ENCODE measurements at places on chromosomes 12 and 14.

DNA sequence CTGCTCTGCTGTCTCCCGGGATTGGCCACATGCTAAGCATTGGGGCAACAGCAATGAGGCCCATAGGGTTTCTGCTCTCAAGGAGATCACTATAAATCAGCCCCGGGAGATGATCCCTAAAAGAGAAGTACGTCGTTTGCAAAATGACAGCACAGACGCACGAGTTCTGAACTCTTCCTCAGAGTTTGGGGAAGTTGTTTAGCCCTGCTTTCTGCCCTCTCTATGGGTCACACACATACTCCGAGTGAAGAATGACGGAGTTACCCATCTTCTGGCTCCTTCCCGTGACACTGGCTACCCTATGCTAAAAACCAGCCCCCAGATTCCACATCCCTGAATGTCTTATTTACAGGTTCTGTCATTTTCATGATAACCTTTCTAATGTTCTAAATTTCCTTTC is 258.0 kb upstream of the PLEKHG7 start:
- no peak for DNase-seq

DNA sequence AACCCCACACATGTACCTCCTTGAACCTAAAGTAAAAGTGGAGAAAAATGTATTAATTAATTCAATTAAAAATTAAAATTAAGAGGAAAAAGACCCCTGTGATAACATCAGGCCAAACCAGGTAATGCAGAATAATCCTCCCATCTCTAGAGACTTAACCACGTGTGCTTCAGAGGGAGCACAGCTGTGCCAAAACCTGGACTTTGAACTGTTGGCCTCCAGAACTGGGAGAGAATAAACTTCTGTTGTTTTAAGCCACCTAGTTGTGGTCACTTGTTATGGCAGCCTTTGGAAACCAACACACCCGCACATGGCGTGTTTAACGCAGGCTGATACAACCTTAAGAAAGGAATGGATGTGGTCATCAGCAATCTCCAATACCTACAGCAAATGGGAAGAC is 23.8 kb downstream of the OAS2 start:
- no peak for DNase-seq

DNA sequence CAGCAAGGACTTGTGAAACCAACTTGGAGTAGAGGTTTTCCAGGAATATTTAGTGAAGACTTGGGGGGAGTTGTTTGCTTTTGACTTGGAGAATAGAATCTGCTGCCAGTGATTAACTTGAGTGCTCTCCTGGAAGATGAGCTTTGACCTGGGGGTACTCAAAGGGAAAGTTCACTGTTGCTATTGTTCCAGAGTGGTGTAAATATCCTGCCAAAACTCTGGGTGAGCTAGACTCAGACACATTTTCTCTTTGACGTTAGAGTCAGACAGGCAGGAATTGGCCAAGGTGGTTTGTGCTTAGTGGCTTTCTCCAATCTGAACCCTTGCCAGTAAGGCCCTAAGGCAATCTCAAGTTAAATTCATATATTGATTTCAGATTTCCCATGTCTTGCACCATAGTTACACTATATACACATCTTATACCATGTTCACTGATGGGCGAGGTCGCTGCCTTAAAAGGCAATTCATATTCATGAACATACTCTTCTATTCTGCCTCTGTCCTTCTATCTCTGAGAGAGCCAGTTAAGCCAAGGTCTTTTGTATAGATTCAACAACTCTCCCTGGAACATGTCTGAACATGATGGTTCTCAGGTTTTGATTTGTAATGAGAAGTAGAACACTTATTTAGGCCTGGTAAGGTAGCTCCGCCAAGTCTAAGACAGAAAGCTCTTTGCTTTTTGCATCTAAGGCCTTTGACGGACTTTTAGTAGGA is 204.6 kb upstream of the SLC38A2 start:
- no peak for DNase-seq

- DNase-seq: no peak
Observed at GRCh38 chr12:38161123-38162000, 155.2 kb upstream of the ALG10B start.

DNA sequence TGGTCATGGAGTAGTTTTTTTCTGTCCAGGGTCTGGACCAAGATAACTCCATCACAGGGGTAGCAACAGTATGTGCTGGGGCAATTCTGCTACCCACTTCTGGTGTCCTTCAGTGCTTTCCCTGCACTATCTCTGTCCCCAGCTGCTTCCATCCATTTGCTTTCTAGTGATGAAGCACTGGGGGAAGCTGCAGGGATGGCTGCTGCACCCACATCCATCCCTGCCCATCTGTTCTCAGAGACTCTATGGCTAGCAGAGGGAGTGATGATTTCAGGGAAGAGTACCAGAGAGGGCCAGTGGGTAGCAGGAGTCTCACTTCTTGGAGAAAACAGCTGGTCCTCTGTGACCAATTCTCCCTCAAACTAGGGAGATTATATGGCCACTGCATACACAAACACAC is 44.1 kb downstream of the ETV6 start:
- no peak for DNase-seq

GRCh38 chr12:101229841-101230241 is 19.8 kb upstream of the SLC5A8 start:
- no peak for DNase-seq

- DNase-seq: no peak
Observed at GRCh38 chr12:65257986-65258385, 20.5 kb upstream of the MSRB3 start.

DNA sequence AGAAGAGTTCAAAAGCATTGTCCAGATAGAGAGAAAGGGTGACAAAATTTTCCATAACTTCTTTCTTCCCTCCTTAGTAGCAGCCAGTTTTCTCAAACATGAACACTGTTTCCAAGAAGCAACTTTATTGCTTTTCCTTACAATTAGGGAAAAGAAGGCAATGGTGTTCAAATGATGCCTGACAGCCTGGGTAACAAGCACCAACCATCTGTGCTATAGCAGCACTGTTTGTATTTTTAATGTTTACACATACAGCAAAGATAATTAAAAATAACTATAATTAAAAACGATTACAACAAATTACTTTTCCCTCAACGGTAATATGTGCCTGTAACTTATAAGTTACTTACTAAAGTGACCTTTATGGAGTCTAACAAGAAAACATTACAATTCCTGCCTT is 450.6 kb upstream of the LMO3 start:
- DNase-seq: no peak

DNA sequence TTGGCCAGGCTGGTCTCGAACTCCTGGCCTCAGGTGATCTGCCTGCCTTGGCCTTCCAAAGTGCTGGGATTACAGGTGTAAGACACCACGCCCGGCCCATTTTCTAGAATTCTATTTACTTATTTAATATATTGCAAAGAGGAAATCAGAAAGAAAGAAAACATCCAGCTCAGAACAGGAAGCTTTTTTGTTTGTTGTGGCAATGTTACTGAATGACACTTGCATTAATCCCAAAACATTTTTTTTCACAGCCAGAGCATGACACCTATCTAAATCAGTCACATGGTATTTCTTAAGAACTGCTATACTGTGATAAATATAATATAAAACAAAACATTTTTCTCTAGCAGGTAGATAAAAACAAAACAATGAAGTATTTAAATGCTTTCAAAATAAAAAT is 12.6 kb downstream of the CFL2 start:
- DNase-seq: no peak

All from activated naive CD4-positive, alpha-beta T cell (primary cell).